Activated naive CD4-positive, alpha-beta T cell treated with anti-CD3 and anti-CD28 coated beads, Interleukin-2, amount 10 ng/mL, durations not matched to agents 7 days and 5 days (primary cell): ENCODE measurements at places on chromosomes 5 and 9.
A peak's percentile ranks its signal among the peaks of the same experiment; 100 is the strongest.

GRCh38 chr9:18268381-18268780, 205.6 kb upstream of the ADAMTSL1 start:
- DNase-seq, result no peak

DNA sequence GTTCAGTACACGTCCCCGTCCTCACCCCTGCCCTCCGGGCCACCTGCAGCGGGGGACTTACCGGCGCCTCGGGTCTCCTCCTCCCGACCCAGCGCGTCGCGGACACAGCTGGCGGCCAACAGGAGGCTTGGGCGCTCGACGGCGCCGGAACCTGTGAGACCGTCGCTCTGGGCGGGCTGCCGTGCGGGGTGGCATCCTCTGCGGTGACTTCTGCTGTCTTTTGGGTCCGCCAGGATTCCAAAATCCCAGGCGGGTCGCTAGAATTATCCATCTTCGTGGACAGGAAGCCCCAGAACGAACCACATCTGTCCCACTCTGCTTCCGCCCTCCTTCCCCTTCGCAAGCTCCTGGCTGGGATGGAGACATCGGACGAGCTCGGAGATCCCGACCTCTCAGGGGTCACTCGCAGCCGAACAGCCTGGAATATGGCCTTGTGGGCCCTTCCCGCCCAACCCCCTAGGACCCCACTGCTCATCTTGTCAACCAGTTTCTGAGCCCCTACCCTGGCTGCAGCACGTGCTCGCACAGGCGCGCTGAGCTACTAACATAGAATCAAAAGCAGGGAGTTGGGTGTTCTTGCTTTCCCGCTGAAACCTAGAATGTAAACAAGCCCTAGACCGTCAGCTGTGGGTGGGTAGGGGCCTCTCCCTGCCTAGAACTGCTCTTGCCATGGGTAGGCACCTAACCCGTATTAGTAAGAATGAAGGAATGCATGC, 947 bp upstream of the MARCHF3 start:
- peak; percentile 53 for DNase-seq

DNA sequence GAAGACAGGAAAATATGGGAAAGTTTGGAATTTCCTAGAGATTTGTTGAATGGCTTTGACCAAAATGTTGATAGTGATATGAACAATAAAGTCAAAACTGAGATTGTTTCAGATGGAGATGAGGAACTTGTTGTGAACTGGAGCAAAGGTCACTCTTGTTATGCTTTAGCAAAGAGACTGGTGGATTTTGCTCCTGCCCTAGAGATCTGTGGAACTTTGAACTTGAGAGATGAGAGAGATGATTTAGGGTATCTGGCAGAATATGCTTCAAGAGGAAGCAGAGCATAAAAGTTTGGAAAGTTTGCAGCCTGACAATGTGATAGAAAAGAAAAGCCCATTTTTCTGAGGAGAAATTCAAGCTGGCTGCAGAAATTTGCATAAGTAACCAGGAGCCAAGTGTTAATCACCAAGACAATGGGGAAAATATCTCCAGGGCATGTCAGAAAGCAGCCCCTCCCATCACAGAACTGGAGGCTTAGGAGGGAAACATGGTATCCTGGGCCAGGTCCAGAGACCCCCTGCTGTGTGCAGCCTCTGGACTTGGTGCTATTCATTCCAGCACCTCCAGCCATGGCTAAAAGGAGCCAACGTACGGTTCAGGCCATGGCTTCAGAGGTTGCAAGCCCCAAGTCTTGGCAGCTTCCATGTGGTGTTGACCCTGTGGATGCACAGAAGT, 114.3 kb upstream of the STARD4 start:
- DNase-seq, result no peak

- DNase-seq, result peak; percentile 63
These were observed 34.7 kb downstream of the SHOC1 start for GRCh38 chr9:111759762-111760639.

DNA sequence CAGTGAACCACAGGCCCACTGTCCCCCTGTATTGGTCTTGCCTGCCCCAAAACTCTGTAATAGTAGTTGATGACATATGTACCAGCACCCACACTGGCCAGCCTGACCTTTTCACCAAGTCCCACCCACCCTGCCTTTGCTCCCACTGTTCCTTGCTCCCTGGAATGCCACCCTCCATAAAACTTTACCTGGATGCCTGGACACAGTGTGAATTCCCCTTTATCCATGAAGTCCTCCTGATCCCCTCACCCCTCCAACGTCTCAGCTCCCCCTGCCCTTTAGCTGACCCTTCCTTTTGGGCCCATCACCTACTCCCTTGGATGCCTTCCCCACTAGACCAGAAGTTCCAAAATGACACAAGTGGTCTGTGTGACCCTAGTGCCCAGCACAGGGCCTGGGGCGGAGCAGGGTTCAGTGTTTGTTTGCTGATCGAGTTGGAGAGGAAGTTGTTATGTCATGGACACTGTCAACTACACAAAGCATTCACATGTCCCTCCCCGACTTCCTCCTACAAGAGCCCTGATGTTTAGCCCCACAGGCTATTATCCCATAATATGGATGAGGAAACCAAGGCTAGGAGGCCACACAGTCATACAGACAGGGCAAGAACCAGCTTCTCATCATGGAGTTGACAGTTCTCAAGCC, 16.1 kb downstream of the AMBP start:
- no peak for DNase-seq

DNA sequence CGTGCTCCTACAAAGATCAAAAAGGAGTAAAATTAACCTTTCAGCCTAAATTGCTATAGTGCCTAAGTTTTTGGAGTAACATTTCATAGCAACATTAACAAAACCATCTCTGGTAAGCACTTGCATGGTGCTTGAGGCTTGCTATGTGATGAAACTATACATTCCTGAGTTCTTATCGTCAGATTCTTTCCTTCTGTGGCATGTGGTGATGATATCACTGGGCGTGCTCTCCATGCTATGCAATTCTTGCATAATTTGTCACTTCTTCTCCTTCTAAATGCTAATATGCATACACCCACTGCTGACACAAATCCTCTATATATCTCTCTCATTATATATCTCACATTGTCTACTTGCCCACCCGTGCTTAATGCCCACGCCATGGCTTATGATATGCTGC, 2019.9 kb downstream of the MAT2B start:
- no peak for DNase-seq

- DNase-seq, result peak; percentile 83
These were observed 10.1 kb downstream of the EEIG1 start for GRCh38 chr9:127970401-127971313.

DNA sequence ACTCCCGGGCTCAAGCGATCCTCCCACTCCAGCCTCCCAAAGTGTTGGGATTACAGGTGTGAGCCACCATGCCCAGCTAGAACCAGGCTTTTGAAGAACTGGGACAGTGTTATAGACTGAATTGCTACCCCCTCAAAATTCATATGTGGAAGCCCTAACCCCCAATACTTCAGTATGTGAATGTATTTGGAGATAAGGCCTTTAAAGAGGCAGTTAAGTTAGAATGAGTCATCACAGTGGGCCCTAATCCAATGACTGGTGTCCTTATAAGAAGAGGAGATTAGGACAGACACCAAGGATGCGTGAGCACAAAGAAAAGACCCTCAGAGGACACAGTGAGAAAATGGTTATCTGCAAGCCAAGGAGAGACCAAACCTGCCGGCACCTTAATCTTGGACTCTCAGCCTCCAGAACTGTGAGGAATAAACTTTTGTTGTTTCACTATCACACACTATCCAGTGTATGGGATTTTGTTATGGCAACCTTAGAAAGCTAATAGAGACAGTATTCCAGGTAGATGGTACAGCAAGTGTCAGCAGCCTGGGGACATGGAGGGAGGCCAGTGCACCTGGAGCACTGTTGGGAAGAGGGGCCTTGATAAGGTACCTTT, 31.4 kb upstream of the ERGIC1 start:
- DNase-seq, result no peak

GRCh38 chr5:170067152-170067551, 38.5 kb upstream of the FOXI1 start:
- no peak for DNase-seq

DNA sequence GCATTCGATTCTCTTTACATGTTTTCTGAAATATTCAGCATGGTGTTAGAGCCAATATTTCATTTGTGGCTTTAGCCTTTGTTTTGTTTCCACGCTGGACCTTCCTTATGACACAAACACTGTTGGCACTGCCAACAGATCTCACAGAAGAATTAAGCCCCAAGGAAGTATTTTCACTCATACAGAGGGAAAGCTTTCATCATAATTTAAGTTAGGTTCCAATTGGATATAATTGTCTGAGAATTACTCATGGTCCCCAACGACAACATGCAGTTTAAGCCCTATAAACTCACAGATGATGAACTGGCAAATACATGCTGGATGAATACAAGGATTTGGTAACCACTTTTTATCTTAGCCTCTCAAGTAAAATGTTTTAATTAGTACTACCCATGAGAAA, 259.5 kb downstream of the EBF1 start:
- DNase-seq, result no peak

DNA sequence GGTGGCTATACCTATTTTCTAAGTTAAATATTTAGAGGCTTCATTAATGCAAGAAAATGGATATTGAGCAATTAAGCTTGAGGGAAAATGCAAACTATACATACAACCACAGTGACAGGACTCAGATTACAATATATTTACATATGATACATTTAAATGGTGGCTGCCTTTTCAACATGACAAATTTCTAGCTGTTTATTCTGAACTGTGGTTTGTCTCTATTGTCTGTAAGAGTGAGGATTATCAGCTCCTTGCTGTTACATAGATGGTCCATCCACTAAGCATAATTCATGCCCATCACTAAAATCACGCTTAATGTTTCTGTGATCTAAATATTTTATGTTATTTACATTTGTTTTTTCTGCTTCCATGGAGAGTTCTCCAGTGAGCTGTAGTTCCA, 81.1 kb upstream of the SGCD start:
- no peak for DNase-seq
